Activated T-helper 1 cell treated with Interleukin-2 at 50 U/mL for 16 hours (primary cell): ENCODE measurements at places on chromosomes 4 and X.

DNA sequence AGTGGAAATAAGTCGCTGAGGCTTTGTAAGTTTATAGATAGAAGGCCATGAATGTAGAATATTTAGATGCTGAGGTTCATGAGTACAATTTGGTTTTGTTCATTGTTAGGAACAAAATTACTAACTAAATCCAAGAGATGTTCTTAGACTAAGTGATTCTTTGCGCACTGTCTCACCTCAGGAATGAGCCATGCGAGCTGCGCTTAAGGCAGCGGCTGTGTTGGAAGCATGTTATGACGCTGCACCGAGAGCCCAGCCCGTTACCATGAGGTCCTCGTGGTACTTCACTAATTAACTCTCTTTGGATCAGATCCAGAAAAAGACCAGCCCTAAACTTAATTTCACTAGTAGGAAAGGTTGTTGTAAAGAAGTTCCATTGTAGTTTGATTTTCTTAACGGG is 166.2 kb downstream of the RAPGEF2 start:
- DNase-seq = no peak

DNA sequence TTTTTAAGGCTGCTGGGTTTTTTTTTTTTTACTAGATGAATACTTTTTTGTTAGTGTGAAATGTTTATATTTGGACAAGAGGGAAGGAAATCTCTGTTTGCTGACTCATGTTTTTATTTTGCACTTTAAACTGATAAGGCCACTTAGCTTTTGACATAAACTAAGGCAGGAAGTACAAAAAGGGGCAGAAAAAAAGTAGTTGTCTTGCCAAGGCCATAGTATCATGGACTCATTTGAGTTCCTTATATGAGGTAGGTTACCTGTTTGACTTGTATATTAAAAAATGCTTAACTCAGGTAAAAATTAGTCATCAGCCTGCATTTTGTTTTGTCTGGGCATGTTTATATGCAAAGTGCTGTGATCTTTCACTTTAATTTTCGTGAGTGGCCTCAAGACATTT is 26.0 kb downstream of the SMAD1 start:
- no peak for DNase-seq

- DNase-seq = no peak
Observed at GRCh38 chr4:70863099-70863790, 23.6 kb upstream of the GRSF1 start.

DNA sequence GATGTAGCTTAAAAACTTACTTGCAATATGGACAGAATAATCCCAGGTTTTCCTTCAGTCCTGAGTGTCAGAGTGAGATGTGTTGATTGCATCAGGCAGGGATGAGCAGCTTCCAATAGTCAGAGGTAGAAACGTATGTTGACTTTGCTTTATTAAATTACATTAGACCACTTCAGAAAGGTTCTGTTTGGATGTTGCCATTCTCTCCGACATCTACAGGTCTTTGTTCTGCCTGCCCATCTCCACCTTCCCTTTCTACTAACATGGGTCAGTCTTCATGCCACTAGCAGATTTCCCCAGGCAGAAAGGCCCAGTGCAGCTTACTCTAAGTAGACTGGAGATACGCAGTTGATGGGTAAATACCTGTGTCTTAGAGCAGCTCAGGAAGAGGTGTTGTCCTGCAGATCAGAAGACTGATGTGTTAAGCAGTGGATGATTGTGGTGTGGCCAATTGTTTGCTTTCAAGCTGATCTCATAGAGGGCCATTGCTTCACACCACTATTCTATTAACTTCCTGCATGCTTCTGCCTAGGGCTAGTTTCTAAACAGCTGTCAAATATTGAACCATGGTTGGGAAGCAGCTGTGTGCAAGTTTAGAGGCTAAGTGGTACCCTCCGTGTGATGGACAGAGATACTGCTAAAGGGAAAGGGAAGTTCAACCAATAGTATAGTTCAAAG is 1.8 kb downstream of the FRMPD4 start:
- DNase-seq = no peak

DNA sequence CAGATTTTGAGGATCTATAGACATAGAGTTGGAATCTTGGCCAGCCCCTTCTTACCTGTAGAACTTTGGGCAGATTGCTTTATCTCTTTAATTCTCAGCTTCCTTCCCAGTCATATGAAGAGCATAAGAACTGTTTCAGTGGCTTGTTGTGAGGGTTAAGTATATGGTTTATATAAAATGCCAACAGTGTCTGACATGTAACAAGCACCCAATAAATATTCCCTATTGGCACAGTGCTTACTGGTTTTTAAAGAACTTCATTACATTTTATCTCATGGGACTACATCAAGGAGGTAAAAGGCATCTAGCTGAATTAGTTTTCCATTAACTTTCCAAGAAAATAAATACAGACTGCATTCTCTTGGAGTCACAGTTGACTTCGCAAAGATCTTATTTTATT is 106.7 kb upstream of the LIMCH1 start:
- DNase-seq = no peak

DNA sequence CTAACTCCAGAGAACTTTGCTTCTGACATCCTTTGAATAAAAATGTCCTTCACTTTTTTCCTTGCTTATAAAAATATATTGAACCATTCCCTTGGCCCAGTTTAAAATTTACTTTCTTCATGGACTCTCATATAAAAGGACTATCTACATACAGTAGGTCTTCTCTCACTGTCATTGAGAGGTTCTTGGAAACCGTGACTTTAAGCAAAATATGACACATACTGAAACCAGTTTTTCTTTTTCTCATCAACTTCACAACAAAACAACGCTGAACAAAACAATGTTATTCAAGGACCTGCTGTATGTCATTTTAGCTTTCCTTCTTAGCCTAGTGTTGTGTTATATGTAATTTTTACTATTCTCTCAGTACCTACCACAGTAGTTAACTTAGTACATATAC is 496.8 kb downstream of the CENPC start:
- no peak for DNase-seq

DNA sequence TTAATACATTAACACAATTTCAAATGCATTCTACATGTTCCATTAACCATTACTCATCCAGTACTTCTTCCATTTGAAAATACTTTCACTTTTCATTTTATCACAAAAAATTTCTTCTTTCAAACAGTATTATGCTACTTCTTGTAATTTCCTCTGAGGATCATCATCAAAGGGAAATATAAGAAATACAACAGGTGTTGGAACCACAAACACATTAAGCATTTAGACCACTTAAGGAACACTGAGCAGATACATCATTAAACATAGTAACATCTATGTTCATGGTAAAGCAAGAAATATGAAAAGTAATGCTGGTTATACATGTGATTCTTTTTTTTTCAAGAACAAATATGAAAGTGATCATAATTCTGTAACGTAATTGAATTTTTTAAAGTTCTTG is 2207.0 kb downstream of the ARAP2 start:
- DNase-seq = no peak

- no peak for DNase-seq
Observed at GRCh38 chr4:123838474-123838873, 441.9 kb downstream of the SPRY1 start.

DNA sequence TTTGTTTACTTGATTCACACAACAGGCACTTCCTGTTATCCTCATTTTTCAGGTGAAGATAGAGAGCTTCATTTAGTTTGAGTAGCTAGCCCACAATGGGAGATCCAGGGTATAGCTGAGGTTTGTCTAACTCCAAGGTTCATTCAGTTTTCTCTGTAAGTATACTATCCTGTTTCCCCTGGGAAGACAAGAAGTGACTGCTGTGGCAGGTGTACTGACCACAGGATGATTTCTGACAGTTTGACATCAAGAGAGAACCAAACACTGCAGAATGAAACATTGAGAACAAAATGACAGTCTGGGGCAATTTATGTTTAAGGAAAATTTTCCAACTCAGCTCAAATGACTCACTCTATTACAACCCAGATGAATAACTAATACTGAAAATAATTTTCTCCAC is 958.0 kb downstream of the STPG2 start:
- no peak for DNase-seq

DNA sequence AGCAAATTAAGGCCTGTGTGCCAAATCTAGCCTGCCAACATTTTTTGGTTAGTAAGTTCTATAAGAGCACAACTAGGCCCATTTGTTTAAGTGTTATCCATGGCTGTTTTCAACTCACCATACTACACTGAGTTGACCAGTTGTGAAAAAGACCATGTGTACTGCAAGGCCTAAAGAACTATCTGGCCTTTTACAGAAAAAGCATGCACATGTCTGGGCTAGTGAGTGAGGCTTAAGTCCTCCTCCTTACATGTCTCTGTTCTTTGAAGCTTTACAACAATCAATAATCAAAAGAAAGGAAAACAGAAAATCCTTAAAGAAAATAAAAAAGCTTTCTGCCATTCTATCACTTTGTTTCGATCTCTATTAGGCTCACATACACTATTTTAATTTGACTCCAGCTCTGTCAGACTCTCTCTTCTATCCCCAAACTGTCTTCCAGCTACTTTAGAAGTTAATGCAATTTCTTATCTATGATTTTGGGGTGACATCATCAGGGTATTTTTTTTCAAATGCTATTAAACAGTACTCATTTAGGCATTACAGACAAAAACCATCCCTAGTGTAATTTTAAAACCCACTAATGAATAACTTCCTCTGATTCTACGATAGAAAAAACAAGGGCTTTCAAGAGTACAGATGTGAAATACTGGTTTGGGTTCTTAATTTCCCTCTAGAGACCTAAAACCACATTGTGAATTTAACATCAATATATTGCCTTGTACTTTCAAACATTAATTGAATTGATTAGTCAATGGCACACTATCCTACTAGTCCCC is 161.8 kb downstream of the MAB21L2 start:
- no peak for DNase-seq

GRCh38 chr4:54097152-54097551 is 2.8 kb upstream of the GSX2 start:
- DNase-seq = no peak

- DNase-seq = no peak
Observed at GRCh38 chr4:89197920-89198319, 86.6 kb downstream of the TIGD2 start.

DNA sequence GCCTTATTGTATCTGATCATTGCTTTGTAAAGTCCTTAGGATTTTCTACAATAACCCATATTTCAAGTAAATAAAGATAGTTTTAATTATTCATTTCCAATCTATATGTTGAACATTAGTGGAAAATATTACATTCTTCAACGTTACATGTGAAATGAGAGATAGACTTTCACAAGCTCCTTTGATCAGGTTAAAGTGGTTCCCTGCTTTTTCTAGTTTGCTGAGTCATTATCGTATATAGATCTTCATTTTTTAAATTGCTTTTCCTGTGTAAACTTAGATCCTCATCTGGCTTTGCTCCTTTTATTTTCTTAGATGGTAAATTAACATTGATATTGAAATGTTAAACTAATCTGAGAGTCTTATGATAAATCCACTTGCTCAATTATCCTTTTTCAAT is 599.0 kb downstream of the TRAM1L1 start:
- DNase-seq = no peak

DNA sequence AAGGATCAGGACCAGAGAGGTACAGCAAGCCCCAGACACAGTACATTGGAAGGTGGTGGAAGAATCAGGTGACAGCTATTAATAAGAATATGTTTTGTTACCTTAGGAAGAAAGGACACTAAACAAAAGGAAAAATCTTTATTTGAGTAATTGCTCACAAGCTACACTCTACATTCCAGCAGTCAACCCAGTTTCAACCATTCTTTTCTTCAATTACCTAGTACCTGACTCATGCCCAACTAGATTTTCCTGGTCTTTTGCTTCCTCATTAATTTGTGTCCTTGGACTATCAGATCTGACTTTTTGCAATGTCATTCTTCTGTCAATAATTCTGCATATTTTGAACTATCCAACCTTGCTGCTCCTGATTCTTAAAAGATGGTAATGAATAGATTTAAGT is 22.5 kb upstream of the GLRA2 start:
- no peak for DNase-seq

DNA sequence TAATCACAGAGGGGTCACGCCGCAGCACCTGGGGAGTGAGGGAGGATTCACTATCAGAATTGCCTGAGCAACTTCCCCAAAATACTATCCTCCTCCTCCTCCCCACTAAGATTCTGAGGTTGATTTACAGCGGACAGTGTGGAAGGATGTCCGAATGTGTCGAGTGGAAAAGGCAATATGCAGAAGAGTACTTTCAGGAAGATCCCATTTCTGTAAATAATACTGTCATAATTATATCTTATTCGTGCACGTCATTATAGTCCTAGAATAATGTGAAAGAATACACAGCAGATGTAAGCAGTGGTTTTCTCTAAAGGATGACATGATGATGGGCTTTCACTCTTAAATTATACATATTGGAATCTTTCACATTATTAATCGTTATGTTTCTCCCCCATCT is 149.8 kb upstream of the NOCT start:
- DNase-seq = no peak

DNA sequence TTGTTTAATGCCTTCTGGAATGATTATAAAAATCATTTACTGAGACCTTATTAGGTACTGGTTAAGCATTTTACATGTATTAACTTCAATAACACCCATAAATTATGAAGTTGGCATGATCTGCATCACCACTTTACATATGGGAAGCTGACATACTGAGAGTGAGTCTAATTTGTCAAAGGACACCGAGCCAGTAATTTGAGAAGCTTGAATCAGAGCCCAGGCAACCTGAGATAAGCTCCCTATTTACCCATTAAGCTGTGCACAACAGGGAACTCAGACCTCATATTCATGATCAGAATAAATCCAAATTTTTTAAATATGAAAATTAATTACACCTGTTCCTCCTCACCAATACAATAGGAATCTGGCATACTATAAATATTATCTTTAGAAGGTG is 247.9 kb upstream of the EPHA5 start:
- no peak for DNase-seq

DNA sequence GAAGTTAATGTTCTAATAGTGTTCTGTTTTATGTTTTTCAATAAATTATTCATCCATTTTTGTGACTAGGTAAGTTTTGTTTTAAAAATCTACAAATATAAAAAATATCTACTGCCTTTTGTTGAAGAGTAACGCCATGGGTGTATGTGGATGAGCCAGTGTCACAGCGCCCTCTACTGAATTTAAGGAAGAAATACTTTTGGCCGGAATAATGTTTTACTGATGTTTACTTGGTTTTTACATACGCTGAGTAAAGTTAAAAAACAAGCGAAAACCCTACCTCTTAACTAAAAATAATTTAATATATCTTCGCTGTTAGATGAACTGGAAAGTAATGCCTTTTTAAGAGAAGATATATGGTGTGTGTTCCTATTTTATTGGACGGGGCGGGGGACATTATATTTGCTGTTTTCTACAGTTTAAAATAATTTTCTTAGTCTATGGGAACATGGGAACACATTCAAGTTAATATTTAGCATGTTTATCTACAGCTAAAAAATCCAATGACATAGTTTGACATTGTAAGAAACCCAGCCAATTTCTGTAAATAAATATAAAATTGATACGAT is 86.1 kb downstream of the CPE start:
- DNase-seq = no peak

GRCh38 chr4:2847302-2847871 is 3.7 kb downstream of the ADD1 start:
- no peak for DNase-seq

- no peak for DNase-seq
Observed at GRCh38 chr4:84750260-84750959, 167.5 kb downstream of the CDS1 start.

DNA sequence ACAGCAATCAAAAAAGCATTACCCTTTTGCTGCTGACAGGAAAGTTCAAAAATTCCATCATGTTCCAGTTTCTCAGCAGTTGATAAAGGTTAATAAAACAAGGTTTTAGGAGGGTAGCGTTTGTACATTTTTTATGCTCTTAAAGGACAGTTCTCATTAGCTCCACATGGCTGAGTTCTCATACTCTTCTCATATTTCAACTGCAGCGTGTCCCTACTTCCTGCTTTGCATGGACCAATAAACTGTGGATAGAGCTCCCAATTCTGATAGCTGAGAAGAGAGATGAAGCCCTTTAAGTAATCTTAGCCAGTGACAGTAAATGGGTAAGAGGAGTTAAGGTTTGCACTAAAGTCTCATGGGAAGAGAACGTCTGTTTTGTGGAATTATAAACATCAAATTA is 53.5 kb downstream of the SPANXA2 start:
- no peak for DNase-seq
